DND-41 (cell line): ENCODE measurements at places on chromosomes 5 and 9.
A peak's percentile ranks its signal among the peaks of the same experiment; 100 is the strongest.

DNA sequence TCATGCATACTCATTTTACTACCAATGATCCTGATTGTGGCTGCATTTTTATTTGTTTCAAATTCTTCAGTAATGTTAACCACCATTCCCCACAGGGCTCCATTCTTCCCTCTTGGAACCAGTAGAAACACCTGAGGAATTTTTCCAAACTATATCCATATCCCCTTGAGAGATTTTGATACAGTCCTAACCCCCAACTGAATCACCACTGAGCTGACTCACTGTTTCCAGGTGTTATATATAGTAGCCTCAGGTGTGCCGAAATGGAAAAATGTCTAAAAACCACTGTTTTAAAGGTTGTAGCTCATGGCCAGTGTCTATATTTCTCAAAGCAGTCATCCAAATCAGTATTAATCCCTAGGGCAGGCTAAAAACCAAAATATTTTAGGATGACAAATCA, 85.2 kb downstream of the MRPS27 start:
- DNase-seq, result no peak

GRCh38 chr5:148681157-148682057, 27.1 kb upstream of the HTR4 start:
- no peak for DNase-seq

DNA sequence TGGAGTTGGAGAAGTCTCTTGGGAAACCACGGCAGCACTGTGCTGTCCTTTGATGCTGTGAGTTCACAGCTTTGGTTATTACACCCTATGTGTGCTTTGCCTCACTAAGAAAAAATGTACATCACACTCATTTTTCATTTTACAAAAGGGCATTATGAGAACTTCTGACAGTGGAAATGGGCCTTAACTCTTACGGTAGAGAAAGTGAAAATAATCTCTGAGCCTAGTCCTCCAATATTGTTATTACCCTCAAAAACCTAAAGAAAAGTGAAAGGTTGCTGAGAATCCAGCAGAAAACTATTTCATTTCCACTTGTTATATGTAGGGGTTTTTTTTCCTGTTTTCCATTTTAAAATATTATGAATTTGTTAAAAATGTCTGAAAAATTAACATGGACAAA, 8.2 kb upstream of the OR13D1 start:
- no peak for DNase-seq

DNA sequence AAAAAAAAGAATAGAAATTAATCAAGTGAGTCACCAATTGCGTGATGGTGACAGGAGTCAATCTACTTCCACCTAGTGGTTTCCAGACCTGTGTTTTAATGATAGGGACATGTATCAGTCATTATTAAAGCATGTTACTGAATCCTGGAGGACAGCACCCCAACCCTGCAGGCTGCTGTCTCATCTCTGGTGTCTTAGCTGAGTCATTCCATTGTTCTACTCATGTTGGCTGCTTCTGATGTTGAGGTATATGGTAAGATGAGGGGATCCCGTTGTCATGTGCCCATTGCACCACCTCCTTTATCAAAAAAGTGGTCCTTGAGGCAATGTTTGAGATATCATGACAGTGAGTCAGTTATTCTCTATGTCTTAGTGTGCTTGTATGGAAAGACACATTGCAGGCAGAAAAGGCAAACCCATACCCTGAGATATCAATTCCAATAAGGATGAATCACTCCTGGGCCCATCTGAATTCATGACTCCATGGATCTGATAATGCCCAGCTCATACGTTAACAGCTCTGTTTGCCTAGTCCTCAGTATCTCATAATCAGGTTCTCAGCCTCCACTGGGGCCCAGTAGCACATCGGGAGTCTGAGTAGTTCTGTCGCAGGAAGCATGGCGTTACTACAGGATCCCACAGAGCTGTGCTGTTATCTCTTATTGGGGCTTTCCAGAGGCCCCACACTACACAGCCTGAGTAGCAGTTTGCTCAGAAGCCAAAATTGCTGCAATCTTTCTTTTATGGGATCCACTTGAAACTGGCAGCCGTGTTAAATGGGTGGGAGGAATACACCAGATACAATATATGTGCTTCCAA, 31.2 kb downstream of the HMGCS1 start:
- no peak for DNase-seq

- no peak for DNase-seq
Observed at GRCh38 chr9:134605351-134605965, 36.1 kb upstream of the COL5A1 start.

DNA sequence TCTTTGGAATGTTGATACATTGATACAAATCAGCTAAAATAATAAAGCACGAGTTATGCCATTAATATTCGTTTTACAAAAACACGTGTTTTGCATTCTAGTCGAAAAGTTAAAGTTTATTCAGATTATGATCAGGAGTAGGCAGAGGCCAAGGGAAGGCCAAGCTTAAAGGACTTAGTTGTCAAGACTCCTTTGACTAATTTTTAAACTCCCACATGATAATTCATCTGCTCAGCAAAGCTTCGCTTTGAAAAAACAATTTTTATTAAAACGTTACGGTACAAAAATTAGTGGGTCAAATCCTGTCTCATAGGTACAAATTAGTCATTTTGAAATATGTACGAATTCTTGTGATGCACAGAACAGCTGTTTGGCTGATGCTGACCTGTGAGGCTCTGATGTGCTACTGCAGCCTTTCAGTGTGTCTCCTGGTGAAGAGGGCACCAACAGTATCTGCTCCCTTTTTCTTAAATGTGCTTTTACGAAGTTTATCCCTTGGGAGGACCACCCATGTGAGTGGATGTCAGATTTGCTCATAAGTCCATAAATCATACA, 23.0 kb upstream of the NR3C1 start:
- no peak for DNase-seq

GRCh38 chr9:132319421-132320110, 35.2 kb downstream of the SETX start:
- DNase-seq, result no peak

GRCh38 chr9:126490871-126491567, 122.7 kb upstream of the LMX1B start:
- peak; percentile 56 for DNase-seq

DNA sequence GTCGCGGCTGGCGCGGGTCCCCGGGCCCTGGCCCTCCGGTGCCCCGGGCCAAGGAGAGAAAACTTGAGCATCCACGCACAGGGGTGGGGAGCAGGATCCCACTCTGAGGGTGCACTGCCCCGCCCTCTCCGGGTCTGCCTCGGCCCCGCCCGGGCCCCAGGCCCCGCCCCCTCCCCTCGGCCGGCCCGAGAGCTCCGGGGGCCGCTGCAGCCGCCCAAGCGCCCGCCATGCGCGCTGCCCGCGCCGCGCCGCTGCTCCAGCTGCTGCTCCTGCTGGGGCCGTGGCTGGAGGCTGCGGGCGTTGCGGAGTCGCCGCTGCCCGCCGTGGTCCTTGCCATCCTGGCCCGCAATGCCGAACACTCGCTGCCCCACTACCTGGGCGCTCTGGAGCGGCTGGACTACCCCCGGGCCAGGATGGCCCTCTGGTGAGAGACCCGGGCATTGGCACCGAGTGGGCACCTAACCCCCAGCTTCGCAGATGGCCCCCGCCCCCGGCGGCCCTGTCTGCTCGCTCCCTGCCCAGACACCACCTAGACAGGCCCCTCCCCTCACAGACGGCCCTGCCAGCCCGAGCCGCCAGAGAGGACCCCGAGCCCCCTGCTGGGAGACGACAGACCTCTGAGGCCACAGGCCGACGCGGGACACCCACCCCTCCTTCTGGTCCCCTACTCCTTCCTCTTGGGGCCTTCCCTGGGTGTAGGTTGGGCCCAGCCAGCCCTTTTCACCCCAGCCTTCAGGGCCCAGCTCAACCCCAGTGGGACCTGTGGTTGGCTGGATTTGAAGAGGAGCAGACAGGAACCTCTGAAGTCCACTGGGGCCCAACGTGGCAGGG, at the start of gene CERCAM:
Gene CERCAM, plus strand, starts transcription at position 207 of the 831 bp plus-strand sequence. Its CDS starts 21 bp downstream, at position 228.
- DNase-seq, result peak; percentile 32

DNA sequence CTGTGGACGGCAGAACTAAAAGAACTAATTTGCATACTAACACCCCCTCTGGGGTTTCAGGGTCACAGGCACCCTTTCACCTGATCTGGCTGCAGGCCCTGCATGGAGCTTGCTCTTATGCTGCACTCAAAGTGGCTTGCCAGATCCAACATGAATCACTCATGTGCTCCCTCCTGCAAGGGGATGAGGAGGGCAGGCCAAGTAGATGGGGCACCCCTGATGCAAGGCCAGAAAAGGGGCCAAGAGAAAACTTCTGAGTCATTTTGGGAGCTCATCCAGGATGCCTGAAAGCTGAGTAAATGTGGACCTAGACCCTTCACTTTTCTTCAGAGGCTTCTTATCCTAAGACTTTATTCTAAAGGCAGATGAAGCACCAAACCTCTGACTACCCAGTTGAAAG, 558.5 kb upstream of the PTGER4 start:
- no peak for DNase-seq

GRCh38 chr9:82938426-82939218, 124.3 kb downstream of the RASEF start:
- no peak for DNase-seq

DNA sequence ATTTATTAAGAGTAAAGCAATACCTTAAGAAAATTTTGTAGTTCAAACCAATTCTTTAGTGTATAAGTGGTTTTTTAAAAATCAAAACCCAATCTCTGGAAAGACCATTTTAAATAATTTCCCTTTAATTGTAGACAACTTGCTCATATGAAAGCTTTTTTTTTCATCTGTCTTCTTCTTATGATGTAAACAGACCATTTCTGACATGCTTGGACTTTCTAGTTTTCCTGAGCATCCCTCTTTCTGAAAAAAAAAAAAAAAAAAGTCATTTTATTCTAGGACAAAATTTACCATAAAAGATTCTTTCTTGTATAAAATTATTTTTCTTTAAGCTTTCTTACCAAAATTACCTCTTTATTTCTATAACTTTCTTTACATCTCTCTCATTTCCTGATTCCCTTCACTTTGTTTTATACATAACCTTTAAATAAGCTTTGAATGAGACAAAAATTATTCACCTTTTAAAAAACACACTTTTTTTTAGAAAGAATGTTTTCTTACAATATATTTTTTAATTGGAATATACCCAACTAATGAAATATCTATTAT, 67.5 kb downstream of the COL15A1 start:
- DNase-seq, result no peak

GRCh38 chr9:84187090-84187489, 153.5 kb downstream of the SLC28A3 start:
- no peak for DNase-seq

DNA sequence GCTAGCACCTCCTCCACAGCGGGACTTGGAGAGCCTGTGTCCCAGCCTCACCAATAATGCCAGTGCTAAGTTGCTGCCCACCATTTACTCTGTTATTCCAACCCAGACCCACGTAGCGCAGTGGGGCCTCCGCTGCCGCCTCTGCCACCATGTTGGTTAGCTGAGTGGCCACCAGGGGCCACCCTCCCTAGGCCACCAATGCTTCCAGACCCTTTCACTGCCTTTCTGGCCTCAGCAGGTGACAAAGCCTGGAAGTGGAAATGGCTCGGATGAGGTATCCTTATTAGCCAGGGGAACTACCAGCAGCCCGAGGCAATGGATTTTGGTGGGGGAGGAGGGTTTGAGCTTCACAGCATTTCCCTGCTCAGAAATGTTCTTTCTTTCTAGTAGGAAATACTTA, 110.1 kb downstream of the OSTF1 start:
- no peak for DNase-seq

DNA sequence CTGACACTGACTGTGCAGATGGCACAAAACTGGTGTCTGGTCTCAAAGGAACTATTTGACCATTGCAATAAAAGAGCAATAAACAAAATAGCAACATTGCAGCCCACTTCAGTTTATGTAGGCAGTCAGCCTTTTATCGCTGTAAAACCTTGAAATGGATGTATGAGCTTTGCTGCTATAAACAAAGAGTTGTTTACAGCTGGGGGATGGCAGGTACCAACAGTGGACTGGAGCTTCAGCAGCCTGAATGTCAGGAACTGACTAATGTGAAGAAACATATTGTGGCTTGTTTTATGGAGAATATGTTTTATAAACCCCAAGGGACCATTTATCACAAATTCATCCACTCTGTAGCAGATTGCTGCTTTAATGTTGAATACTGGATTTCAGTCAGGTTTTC, 78.0 kb downstream of the PTPRD start:
- no peak for DNase-seq

DNA sequence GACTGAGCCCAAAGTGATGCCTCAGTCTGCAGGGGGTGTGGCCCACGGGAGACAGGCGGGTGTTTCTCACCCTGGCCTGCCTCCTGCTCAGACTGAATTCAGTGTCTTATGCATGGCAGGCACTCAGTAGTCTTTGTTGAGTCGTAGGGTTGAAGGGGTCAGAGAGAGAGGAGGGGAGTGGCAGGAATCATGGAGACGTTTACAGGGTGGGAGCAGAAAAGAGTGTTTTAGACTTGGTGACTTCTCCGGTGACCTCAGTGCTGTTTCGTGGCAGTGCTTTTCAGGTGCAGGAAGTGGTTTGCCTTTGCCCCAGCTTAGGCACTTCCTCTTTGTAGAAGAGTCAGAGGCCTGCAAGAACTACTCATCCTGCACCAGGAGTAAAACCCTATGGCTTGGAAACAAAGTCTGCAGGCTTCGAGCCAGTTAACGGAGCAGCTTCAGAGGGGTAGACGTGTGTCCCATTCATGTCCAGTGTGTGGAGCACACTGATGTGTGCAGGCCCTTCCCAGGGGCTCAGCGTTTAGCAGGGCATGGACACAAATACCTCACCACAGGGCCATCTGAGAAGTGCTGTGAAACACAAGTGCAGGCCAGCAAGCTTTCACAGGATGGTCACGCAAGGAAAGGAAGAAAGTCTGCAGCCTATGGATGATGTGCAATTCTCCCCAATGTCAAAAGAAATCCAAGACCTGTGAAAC, 24.5 kb upstream of the SEMA4D start:
- DNase-seq, result peak; percentile 92

DNA sequence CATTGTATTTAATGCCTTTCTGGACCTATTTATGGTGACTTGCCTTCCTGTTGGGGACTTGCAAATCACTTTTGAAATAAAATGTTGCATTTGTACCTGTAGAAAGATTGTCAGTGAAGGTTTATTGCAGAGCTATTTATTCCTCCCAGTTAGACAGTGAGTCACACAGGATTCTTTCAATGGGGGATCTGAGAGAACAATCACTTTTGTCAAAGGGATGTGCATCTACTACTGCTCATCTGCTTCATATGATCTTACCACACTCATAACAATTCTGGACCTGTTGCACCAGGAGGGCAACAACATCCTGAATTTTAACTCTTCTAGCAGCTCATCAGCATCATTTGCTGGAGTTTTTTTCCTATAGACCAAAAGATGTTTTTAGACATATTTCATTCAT, 66.8 kb downstream of the FBXL7 start:
- DNase-seq, result no peak

DNA sequence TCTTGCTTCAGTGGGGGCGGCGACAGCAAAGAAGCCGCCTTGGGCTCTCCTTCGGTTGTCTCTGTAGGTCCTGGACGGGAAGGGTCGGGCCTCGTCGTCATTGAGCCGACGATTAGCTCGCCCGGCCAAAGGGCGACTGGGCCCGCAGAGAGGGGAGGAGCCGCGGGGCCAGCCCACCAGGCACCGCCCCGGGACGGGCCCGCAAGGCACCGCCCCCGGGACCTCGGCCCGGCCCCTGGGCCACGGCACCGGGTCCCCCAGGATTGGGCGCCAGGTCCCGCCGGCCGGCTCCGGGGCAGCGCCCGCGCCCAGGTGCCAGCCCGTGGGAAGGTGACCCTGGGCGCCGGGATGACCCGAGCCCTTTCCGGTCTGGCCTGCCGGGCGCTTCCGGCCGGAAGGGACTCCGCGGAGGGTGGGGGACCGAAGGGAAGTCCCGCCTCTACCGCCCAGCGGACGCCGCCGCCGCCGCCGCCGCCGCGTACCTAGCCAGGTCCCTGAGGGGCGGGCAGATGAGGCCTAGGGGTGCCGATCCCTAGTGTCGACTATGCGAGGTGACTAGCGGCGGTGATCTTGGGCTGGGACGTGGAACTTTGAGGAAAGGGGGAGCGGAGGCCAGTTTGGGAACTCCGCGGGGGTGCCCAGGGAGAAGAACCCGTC, at the start of the genes GBA2 and RGP1:
Gene GBA2, minus strand, starts transcription at position 371 of the 657 bp plus-strand sequence. CDS start 524 bp downstream, outside the sequence.
Gene RGP1, plus strand, starts transcription at position 430 of the 657 bp plus-strand sequence. CDS start 469 bp downstream, outside the sequence.
- DNase-seq, result peak; percentile 52
